ENCODE measurements at places on chromosomes 7 and 10.

GRCh38 chr10:77593771-77594470 is 43.7 kb downstream of the KCNMA1 start:
- no peak for DNase-seq

DNA sequence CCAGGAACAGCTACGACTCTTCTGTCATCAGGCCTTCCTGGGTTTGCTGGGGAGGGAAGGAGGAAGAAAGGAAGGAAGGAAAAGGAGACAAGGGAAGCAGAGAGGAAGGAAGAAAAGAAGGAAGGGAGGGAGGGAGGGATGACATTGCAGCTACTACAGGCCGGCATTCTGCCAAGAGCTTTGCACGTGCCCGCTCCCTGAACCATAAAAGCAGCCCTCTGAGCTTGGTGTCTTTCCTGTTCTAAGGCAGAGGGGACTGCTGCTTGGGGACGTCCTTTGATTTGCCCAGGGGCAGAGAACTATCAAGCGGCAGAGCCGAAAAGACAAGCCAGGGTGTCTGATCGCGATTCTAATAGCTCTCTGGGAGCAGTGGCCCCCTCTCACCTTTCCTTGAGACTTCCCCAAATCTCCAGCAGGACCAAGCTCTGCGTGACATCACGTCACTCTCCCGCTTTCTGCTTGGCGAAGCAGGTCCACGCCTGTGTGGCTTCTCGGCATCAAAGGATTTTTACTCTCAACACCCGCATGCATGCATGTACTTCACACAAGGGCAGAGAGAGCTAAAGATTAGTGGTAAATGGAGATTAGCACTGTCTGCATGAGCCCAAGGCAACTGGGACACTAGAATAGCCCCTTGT is 167.8 kb upstream of the AUTS2 start:
- DNase-seq: no peak

GRCh38 chr7:46356371-46356770 is 435.3 kb upstream of the IGFBP3 start:
- no peak for DNase-seq

GRCh38 chr7:44849885-44850544 is 2.1 kb upstream of the H2AZ2 start:
- no peak for DNase-seq

- no peak for DNase-seq
Observed at GRCh38 chr7:133434246-133434865, 181.5 kb downstream of the EXOC4 start.

DNA sequence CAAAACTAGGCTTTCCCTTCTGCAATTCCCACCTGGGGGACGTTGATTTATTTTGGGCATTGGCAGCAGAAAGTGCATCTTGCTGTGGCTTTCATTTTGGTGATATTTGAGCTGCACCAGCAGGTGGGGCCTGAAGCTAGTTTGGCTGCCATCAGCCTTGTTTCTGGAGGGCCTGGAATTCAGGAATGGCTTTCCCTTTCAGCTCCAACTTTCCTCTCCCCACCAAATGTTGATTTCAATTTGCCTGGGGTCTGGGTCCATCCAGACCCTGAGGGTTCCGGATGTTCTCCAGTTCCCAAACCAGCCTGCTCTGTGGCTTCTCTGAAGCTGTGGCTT is 640.4 kb downstream of the TYW1 start:
- no peak for DNase-seq

GRCh38 chr10:80203835-80204676 is 1.3 kb downstream of the ANXA11 start:
- no peak for DNase-seq

Measured in HS-5 (cell line).